ENCODE measurements at places on chromosomes 7 and 10.

GRCh38 chr7:995571-995970, 12.6 kb downstream of the CYP2W1 start:
- no peak for DNase-seq

GRCh38 chr7:104851268-104851667, 162.7 kb upstream of the KMT2E start:
- no peak for DNase-seq

GRCh38 chr7:11458736-11459483, 373.1 kb downstream of the THSD7A start:
- no peak for DNase-seq

DNA sequence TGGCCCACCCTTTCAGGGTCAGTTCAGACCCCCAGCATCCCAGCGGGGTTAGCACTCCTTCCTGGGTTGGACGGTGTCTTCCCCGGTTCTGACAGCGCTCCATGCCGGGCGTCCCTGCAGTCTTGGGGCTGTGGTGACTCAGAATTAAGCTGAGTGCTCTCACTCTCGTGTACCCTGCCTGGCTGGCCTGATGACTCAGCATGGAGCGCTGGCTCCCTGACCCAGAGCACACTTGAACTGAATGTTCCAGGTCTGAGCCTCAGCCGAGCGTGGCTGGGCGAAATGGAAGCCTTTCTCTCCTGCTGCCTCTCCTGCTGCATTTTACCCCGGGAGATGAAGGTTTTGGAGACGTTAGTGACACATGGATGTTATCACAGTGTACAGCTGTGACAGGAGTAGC, 7.1 kb downstream of the BAG3 start:
- no peak for DNase-seq

DNA sequence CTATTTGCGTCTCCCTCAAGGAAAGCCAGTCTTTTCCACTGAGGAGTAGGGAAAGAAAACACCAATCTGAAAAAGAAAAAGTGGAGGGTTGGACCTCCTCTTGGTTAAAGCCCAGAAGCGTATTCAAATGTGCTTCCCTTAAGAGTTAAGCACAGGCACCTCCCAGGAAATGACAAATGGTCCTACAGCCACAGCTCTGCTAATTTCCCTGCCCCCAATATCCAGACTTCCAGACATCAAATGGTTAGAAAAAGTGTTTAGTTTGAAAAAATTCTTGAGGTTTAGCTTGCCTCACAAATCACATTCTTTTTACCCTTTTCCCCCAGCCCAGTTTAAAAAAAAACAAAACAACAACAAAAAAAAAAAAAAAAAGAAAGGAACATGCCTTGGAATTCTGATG, 19.0 kb upstream of the COL1A2 start:
- DNase-seq: no peak

DNA sequence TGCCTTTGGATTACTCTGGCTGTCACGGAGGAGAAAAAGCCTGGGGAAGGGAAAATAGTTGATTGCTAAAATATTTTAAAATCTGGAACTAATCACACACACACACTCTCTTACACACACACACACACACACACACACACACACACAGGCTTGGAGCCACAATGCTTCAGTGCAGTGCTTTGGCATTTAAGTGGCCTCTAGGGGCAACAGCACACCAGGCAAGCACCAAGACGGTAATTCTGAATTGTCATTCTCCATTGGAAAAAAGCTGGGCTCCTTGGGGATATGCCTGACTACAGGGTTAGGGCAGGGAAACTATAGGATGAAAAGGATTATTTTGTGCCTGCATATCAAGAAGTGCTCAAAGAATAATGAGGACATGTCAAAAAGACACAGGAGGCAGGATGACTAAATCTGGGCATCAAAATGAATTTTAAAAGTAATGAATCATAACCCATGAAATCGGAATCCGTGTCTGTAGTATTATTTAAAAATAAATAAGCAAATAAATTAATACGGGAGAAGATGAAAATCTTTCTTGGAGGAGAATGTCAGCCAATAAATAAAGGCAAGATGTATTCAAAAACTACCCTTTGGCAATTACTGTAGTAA, 30.4 kb upstream of the DDC start:
- no peak for DNase-seq

DNA sequence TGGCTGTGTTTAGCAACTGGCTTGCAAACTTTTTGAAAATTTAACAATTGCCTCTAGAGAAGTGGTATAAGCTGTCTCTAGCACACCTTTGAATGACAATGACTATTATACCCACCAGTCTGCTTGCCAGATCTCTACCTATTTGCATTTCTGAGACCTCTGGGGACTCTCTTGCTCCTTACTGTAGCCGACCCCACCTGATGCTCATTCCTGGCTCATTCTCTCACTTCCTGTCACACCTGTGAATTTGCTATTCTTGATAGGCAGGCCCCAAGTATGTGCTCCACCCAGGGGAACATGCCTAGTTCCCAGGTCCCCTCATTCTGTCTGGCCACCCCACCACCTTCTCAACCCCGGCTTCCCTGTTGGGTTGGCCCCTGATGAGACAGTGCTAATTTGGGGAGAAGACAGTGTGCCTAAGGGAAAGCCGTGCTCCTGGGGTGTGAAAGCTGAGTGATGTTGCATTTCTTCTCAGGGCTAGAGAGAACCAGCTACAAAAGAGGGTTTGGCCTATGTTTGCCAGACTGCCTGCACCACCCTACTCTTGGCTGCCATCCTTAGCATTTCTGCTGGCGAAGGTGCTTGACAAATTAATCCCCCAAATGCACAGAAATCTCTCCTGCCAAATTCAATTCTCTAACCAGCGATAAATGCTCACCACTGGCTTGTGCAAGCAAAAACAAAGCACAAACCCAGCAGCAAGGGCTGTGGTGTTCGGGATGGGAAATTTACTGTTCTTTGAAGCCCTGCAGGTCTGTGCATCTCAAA, 138.2 kb downstream of the RPS24 start:
- DNase-seq: no peak

DNA sequence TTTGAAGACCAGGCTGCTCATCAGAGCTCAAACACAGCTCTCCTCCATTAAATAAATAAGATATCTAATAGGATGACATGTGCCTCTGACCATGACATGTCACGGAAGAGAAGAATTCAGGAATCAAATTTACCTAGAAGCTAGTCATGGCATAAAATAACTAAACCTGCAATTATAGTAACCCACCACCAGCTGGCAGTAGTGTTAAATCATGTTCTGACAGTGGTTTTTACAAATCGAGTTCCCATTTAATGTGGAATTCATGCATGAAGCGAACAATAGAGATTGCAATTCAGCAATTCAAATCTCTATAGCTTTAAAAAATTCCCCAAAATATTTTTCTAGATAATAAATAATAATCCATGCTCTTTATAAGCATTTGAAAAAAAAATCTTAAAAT, 74.6 kb upstream of the IKZF1 start:
- no peak for DNase-seq

DNA sequence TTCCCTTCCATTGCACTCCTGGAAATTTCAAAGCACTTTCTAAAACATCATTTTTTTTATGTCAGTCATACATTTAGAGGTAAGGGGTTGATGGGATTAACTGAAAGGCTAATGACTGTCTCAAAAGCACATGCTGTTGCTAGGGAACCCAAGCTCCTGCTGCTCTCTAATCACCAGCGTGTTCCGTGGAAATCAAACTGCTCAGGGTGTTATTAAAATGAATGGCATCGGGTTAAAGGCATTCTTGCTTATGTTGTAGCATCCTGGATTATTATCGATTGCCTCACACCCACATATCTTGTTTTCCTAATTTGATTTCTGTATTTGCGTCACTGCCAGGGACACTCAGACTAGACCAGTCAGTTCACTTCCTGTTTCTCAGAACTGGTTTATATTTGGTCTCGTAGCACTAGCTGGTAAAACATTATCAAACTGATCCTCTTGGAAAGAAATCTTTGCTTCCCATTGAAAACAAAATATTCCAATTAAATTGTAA, 216.5 kb upstream of the MKLN1 start:
- no peak for DNase-seq

GRCh38 chr10:119209035-119209735, 1.8 kb downstream of the GRK5 start:
- DNase-seq: peak; percentile 67

DNA sequence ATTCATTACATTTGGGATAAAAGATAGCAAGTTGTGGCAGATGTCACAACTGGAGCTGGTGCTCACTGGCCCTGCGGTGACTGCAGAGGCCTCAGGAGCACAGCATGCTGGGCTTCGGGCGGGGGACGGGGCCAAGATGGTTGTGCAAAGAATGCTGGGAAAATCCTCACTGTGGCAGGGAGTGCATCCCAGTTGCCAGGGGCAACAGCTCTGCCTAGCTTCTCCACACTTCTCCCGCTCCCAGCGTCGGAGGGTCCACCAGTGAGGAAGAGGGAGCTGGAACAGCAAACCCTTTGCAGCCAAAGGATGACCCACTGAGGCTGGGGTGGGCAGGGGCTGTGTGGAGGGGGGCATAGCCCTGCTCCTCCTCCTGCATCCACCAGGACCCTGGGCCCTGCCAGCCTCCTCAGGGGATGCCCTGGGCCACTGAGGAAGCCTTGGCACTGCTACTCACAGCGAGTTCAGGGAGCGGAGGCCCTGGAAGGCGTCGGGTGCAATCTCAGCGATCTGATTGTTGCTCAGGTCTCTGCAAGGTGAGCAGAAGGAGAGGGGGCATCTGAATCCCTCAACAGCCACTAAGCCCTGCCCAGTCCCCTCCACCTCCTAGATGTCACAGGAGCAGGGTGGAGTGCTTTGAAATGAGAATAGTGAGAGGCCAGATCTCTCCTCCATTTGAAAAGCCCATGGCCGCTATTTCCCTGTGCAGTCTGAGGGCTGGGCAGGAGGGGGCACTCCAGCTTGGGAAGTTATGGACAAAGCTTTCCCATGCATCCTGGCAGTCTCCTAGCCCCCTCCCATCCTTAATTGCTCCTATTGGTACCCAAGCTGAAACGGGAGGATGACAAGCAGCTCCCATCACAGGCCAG, 126.5 kb downstream of the SLIT1 start:
- no peak for DNase-seq

GRCh38 chr10:52540479-52540984, 226.5 kb downstream of the DKK1 start:
- no peak for DNase-seq

DNA sequence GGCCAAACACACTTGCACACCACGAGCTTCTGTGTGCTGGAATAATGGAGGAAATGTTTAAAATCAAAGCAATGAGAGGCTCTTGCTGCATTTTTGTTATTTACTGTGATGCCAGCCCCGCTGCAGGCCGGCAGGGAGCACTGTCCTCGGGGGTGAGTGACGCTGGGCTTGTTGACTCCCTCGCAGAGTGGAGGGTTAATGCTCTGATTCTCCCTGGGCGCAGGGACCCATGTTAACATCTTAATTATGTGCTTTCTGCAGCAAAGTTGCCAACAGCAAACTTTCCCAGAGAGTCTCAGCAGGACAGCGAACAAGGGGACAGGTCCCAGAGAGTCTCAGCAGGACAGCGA, 22.9 kb downstream of the SCART1 start:
- DNase-seq: no peak
